ENCODE measurements at places on chromosomes 5 and 9.
A peak's percentile ranks its signal among the peaks of the same experiment; 100 is the strongest.

DNA sequence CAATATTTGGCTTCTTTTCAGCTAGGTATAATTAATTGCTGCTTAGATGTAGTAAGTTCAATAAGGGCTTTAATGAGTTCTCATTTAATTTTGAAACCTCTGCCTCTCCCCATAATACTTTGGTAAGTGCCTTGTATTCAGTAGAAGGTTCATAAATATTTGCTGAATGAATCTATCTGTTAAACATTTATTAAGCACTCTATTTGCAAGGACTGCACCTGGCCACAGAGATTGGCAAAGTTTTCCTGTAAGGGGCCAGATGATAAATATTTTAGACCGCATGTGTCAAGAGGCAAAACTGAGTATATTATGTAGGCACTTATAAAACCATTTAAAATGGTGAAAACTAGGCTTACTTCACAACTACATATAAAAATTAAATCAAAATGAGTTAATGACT, 19.0 kb upstream of the GNA14 start:
- no peak for DNase-seq

DNA sequence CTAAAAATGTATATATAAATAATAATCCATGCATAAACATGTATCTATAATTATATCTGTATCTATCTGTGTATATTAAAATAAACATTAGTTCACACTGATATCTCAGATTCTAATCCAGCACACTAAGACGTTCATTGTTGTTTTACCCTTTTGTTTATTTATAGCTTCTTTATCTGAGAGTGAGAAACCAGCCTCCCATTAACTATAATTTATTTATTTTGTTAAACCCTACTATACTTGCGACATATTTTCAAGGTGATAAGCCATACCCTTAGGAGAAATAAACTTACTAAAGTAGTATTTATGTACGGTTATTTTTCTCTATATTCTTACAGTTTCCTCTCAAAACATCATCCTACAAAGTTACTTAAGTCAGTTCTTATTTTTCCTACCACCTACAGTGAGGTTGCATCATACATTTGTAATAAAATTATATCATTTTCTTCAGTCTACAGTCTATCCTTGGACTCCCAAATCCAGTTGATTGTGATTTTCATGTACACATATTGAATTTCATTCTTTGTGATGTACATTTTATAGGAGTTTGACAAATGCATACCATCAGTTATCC, 726.4 kb upstream of the FAM174A start:
- DNase-seq = no peak

DNA sequence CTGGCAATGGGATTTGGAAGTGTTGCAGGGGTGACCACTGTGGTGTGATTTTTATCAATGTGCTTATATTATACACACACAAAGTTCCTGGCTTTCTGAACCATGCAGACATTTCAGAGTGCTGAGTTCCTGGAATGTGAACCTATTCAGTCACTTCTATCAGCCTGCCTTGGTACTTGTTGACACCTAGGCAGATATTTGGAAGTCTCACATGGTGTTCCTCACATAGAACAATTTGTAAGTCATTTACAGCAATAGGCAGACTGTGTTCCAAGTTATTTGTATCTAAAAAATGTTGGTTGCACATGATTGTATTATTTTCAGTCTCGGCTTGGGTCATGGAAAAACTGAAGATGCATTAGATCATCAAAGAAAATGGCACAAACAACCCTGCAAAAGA, 182.2 kb downstream of the SREK1 start:
- DNase-seq = no peak

DNA sequence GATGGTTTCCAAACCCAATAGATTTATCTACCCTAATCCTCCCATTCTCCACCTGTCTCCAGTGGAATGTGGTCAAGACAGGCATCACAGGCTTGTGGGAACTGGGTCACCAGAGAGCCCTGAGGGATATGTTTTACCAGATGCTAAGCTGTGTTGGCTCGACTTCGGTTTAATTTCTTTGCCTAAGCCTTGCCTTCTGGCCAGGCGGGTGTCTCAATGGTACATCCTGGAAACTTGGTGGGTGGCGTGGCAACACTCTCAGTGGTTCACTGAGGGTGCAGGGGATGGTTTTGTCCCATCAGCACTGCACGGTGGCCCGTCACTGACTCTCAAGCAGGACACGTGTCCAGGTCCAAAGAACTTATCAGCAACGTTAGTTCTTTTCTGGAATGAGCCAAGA, 192.2 kb downstream of the TENT4A start:
- DNase-seq = no peak

GRCh38 chr5:150322202-150322601, 19.5 kb upstream of the ARSI start:
- DNase-seq = no peak

DNA sequence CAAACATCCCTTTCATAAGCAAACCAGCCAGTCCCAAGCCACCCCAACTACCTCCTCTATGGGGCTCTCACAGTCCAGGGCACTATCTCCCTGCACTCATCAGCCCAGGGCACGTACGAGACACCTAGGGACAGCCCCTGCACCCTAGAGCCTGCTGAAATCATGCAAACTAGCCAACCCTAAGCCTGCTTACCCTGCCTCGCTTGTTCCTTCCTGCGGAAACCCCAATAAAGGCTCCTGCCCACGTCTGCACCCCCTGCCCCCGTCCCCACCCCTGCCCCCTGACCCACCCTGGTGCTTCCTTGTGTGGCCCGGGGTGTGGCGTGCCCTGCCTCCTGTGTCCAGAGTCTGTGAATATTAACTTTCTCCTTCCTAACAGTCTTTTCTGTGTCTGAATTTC, 135.9 kb downstream of the GADD45G start:
- DNase-seq = no peak

DNA sequence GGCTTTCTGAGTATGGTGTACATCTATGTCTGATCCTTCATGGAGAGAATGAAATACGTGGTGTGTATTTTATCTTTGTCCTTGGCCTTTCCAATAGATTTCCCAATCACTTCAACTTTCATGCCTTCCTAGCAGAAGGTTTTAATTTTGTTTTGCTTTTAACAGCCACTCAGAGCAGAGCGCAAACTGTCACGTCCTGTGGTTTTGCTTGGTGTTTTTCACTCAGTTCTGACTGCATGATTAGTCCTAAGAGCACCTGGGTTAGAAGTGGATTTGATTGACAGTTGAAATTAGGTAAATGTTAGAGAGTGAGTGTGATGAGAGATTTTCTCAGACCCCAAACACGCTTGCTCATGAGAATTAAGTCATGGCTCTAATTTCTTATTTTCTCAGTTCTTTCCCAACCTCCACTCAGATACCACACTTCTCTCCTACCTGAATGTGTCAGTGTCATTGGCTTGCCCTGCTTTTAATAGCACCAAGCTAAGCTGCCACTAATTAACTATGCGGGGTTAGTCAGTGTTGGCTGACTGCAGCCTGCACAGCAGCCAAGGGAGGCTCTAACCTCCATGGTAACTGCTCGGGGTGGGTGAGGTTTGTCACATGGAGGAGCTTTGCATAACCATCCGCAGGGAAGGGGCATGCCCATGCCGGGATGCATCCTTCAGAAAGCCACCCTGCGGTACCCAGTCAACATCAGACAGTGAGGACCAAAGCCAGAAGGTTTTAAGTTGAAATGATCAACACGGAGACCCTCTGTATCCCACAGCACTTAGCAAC, 173.4 kb downstream of the NR3C1 start:
- peak; percentile 50 for DNase-seq
